ENCODE measurements at places on chromosomes 2 and 18.

DNA sequence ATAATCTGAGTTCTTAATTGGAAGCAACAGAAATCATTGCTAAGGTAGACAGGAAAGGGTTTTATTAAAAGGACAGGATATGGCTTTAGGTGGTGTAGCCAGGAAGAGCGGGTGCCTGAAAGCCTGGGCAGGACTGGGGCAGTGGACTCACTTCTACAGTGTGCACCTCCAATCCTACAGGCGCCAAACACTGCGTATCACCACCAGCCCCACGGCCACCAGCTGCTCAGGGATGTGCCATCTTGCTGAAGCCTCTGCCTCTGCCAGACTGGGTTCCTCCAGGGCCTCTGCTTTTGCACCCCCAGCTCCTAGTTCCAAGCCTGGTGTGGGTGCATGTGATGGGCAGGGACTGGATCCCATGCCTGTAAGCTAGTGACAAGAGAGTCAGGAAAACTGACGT, 29.7 kb upstream of the DPYSL5 start:
- DNase-seq: no peak

GRCh38 chr18:58177896-58178470, 134.0 kb downstream of the NEDD4L start:
- no peak for DNase-seq

GRCh38 chr2:54724560-54725342, 1.3 kb downstream of the EML6 start:
- peak; percentile 21 for DNase-seq

DNA sequence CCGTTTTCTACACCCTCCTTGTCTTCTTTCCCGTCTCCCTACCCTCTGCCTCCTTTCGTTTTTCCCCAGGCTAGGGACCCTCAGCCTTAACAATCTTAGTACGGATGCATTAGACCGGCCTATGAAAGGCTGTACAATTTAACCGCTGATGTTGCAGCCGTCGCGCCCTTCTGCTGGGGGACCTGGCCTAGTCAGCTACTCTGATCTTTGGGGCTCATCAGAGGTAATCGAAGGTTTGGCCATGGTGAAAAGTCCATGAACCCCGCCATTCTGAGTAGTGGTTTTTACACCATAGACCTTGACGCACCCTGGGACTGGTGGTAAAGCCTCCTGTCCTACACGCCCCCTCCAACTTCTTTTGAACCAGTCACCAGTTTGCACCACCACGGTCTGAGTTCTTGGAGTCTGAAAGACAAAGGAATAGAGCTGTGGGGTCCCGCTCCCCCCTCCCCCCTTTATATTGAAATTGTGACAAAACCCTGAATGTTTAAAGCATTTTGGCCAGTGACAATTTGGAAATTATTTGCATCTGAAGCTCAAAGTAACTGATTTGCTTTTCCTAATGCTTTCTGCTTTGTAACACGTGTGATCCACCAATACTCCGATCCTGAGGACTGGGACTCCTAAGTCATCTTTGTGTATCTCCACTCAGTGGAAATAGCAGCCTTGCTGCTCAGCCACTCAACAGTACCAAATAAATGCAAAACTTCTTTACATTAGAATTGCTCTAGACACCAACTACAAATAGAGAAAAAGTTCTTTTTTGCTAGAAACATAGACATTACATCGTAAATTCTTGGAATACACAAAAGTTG, 642 bp upstream of the SRSF7 start:
- DNase-seq: no peak

- no peak for DNase-seq
Measured at GRCh38 chr2:118565301-118565700, 282.1 kb downstream of the EN1 start.

- no peak for DNase-seq
Measured at GRCh38 chr18:62485684-62486083, 37.1 kb upstream of the ZCCHC2 start.

DNA sequence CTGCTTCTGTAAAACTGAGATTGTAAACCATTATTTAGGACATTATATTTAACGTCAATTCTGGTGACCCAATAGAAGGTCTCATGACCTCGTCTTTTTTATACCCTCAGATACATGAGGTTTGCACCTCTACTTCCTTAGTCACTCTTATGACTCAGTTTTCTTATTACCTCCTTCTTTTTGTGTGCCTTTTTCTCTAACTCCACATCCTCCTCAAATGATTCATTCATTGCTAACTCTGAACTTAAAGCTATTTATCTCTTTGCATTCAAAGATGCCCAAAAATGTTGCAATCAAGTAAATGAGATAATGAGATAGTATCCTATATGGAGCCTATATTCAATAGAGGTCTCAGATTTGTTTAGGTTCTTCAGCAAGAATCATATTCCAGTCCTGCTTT, 121.0 kb upstream of the KYNU start:
- DNase-seq: no peak

Measured in stimulated activated CD4-positive, alpha-beta T cell treated with anti-CD3 and anti-CD28 coated beads, Interleukin-4, amount 100 ng/mL, for 1 hour (primary cell).